ENCODE measurements at places on chromosomes 1 and 21.

DNA sequence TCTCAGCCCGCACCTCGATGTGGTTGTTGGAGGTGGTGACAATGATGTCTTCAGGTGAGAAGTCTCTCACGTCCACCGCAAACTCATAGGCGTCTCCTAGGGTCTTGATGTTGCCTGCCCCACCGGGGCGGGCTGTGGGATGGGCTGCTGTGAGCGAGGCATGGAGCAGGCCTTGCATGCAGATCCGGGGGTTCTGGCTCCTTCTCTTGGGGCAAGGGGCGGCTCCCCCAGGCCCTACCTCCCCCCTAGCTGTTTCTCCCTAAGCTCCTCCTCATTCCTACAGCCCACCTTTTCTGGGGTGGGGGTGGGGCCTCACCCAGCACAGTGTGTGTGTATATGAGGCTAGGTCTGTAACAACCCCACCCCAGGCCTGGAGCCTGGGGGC, 775 bp downstream of the HSPB7 start:
- no peak for DNase-seq

- no peak for DNase-seq
Measured at GRCh38 chr1:26045722-26046245, at the start of gene SLC30A2. SLC30A2 (minus strand) TSS chr1:26046118; CDS start chr1:26045896, 222 bp downstream.

GRCh38 chr1:21330544-21330943, 40.3 kb upstream of the ECE1 start:
- DNase-seq: no peak

DNA sequence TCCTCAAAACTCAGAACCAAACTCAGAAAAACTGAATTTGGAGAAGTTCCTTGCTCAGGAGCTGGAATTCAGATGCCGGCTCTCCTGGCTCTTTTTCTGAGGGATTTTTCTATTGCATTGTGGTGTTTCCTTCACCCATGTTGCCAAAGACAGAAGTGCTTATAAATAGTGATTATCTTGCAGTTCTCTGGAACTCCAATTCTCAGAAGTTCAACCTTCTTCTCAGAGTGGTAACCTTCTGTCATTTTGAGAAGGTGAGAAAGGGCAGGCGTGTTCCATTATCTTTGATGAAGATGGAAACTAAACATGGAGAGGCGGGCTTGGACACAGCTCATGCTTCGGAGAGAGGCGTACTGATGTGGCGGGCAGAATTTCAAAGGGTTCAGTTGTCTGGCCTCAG, 12.4 kb upstream of the ETV3 start:
- no peak for DNase-seq

DNA sequence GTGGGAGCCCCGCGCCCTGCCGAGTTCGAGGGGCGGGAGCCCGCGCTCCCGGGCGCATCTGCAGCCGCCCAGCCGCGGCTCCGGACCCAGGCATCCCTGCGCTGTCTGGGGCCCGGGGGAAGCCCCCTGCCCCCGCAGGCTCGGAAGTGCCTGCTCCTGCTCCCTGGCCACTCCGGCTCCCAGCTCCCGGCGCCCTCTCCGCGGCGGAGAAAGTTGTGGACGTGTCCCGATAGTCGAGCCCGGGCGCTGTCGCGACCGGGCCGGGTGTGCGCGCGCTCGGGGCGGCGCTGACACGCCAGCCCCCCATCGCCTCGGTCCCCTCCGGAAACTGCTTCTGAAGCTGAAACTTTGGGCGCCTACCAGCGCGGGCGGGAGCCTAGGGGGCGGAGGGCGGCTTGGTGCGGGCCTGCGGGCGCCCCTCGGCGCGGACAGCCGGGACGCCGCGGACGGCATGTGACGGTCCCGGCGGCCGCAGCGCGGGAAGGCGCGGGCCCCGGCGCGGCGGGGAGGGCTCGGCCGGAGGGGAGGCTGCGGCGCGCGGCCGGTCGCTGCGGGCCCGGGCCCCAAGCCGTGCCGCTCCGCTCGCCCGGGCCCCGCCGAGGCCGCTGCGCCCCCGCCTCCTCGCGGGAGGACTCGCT, 515 bp downstream of the MAN1C1 start:
- DNase-seq: no peak

- DNase-seq: no peak
Measured at GRCh38 chr1:172351346-172351745, 69.1 kb upstream of the C1orf105 start.
